ENCODE measurements at places on chromosomes 7 and 10.

DNA sequence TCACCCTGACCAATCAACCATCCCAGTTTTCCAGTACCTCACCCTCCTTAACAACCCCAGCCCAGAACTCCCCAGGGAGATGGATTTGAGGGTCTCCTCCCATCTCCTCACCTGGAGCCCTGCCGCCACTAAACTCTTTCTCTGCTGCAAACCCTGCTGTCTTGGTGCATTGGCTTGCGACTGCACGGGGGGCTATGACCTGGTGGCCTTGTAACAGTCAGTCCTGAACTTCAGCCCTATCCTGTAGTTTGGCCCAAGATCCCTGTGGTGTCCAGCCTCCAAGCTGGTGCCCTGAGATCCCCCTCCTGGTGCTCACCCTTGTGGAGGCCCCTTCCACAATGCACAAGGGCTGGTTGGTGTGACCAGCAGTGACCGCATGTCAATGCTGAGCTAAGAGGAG, 91.9 kb downstream of the PAXIP1 start:
- DNase-seq: no peak

DNA sequence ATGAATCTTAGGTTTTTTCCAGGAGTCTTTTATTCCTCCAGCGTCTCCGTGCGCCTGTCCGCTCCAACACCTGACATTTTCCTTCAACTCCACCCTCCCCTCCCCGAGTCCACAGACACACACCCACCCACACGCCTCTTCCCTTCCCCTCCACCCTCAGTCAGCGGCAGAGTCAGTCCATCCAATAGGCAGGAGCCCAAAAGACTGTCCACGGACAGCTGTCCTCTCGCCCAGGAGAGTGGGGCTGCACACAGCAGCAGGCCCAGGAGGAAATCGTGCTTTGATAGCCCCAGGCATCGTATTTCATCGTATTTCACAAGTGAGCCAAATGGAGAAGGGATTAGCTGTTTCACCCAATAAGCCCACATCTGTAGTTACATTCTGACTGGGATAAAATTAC, 285.1 kb downstream of the ZEB1 start:
- DNase-seq: no peak

- DNase-seq: no peak
Measured at GRCh38 chr7:94393246-94394108, 1.2 kb upstream of the COL1A2 start.

- no peak for DNase-seq
Measured at GRCh38 chr10:76675561-76675950, 962.1 kb downstream of the KCNMA1 start.

DNA sequence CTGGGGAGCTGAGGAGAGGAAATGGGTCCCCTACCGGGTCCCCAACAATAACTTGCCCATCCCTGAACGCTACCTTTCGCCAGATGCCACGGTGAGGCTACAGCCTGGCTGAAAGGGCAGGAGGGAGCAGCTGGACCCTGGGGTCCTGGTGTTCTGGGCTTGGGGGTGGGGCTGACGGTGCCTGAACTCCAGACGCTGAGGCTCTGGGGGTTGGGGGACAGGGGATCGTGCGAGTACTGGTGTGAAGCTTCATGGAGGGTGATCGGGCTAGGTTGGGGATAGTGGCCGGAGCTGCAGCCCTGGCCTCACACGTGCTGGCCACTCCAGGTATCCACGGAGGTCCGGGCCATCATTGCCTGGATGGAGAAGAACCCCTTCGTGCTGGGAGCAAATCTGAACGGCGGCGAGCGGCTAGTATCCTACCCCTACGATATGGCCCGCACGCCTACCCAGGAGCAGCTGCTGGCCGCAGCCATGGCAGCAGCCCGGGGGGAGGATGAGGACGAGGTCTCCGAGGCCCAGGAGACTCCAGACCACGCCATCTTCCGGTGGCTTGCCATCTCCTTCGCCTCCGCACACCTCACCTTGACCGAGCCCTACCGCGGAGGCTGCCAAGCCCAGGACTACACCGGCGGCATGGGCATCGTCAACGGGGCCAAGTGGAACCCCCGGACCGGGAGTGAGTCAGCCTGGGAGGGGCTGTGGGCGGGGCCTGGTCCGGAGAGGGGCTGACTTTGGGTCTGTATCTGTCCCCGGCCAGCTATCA, 8.3 kb downstream of the AEBP1 start:
- DNase-seq: no peak

DNA sequence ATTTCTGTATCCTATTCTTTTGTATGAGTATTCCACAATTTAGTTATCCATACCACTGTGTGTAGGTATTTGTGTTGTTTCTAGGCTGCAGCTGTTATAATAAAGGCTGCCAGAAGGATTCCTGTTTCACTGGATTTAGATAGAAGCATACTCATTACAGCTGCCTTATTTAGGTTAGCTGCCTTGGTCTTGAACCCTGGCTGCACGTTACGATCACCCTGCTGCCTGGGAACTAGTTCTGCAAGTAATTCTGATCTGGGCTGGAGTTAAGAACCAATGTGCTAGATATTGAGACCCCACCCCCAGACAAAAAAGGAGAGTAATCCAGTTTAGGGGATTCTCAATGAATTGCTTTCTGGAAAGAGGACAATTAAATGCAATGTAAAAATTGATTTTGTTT, 43.1 kb downstream of the CCDC71L start:
- DNase-seq: no peak

DNA sequence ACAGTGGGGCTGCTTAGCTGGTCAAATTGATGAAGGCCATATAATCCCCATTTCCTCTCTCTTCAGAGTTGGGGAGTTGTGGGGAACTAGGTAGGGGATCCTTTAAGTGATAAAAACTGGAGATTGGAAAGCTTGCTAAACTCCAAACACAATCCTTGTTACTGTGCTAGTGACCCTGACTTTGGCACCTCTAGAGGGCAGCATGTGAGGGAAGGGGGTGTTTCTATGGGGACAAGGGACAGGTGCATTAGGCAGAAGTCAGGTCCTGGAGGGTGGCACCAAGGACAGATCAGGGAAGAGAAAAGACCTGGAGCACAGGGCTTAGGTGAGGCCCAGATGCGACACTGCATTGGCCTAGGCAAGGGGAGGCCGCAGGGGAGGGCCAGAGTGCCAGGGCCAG, 66.9 kb downstream of the CDHR3 start:
- no peak for DNase-seq

- no peak for DNase-seq
Measured at GRCh38 chr7:1846331-1847065, 176.4 kb downstream of the ELFN1 start.

- no peak for DNase-seq
Measured at GRCh38 chr10:78366663-78367411, 333.2 kb downstream of the RPS24 start.
